Activated CD8-positive, alpha-beta memory T cell treated with anti-CD3 and anti-CD28 coated beads for 48 hours (primary cell): ENCODE measurements at places on chromosomes 12 and 14.

GRCh38 chr12:131151558-131152345, 198.0 kb downstream of the ADGRD1 start:
- DNase-seq: no peak

- no peak for DNase-seq
Observed at GRCh38 chr12:19388131-19388549, 51.2 kb upstream of the AEBP2 start.

DNA sequence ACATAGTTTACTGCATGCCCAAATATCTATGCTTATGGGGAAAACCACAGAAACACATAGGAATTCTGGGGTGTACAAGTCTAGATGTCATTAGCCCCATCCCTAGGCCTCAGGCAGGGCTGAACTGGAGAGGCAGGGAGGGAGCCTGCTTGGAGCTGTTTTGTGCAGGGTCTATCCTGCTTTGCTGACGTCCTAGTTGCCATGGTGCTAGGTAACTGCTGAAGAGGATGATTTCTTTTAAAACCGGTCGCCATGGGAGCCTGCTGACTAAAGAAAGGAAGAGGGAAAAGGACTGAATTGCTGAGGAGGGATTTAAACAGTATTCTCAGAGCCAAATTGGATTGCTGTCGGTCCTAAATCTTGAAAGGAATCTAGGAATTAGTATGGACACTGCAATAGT, 10.7 kb downstream of the GPR19 start:
- DNase-seq: no peak

DNA sequence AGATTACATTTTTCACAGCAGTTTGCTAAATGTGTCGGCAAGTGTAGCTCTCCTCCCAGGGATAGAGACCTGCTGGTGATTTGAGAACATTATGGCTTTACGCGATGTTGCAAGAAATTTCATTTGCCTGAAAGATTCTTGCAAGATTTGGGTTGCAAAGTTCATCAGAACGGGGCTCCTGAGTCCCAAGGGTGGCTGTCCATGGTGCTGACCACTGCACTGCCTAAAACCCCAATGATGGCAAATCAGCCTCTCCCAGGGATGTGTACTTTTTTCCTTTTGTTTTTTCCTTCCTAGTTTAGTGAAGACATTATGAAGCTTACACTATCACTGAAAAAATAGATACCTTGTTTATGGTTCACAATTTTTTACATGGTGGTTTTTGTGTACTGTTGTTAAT, 85.4 kb downstream of the WSCD2 start:
- DNase-seq: no peak

DNA sequence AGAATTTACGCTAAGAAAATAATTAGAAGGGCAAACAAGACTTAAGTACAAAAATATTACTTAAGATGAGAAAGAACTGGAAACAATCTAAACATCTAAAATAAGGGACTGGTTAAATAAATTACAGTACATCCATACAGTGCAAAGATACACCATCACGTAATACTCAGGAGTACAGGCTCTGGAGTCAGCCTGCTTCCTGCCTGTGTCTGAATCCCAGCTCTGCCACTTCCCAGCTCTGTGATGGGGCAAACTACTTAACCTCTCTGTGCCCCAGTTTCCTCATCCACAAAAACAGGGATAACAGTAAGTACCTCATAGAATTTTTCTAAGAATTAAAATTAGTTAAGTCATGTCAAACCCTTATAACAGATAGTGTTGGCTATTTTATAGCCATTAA, 36.0 kb downstream of the PPTC7 start:
- DNase-seq: no peak

- DNase-seq: no peak
Observed at GRCh38 chr14:64767215-64767964, 63.2 kb downstream of the PLEKHG3 start.

DNA sequence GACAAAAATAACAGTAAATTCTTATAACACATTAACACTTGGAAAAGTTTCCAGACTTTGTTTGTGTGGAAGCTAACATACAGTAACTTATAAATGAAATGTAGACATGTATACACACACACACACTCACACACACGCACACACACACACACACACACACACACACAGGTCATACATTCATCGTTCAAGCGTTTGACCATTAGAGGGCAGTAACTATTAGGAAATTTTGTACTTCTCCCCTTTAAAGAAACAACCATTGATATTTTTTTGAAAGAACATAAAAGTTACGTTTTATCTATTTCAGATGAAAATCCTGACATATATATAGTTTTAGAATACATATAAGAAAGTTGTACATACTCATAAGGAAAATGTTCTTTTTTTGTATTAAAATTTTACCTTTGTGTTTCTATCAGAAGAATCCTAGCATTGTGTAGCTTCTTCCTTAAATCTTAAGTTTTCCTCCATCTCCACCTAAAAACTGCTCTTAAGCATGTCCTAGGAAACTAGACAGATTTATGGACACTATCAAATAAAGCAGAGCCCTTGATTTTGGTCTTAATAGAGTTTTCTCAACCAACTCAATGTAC, 29.0 kb downstream of the PTPRQ start:
- no peak for DNase-seq

GRCh38 chr12:69662764-69663163, 36.3 kb downstream of the BEST3 start:
- no peak for DNase-seq

DNA sequence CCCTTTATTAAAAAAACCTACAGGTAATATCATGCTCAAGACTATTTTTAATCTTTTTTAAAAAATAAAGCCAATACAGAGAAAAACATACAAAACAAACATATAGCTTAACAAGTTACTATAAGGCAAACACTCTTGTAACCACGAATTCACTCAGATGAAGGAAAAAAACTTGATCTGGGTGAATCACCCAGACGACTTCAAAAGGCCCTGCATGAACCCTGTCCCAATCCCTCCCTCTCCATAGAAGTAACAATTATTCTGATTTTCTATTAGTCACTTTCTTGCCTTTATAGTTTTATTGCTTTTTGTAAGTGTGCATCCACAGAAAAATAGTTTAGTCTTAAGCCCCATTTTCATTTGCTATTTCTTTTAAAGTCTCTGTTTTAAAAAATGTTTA, 72.6 kb downstream of the LRP6 start:
- DNase-seq: no peak

DNA sequence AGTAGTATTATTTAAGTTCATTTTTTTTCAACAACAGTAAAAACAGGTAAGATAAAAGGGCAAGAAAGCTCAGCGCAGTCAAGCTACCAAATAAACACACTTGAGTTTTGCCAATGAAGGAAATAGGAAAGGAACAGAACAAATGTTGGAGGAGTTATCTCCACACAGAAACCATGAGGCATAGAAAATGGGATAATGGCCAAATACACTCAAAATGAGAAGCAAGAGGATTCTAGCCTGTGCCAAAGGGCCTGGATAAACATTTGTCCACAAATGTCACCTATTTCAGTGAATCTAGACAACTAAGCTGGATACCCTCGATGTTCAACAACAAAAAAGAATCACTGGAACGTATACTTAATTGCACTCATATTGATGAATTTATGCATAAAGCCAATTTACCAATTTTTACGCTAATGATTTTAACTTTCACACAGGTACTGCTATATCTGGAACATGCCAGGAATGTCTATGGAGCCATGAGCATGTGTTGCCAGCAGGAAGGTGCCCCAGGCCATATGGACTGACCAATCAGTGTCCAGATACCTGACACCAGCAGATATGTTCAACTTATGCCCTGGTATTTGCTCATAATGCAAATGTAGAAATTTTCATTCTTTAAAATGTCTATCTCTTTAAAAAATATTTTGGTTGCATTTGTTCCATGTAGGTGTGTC, 21.1 kb downstream of the ST8SIA1 start:
- DNase-seq: no peak

GRCh38 chr12:65956056-65956738, 131.9 kb downstream of the HMGA2 start:
- DNase-seq: no peak

- no peak for DNase-seq
Observed at GRCh38 chr14:101033006-101033405, 129.5 kb upstream of the RTL1 start.

GRCh38 chr12:119727600-119728443, 59.9 kb downstream of the PRKAB1 start:
- DNase-seq: no peak

GRCh38 chr14:38856798-38857197, 246.2 kb downstream of the SEC23A start:
- no peak for DNase-seq

GRCh38 chr14:24859559-24859958, 190.4 kb downstream of the STXBP6 start:
- DNase-seq: no peak

DNA sequence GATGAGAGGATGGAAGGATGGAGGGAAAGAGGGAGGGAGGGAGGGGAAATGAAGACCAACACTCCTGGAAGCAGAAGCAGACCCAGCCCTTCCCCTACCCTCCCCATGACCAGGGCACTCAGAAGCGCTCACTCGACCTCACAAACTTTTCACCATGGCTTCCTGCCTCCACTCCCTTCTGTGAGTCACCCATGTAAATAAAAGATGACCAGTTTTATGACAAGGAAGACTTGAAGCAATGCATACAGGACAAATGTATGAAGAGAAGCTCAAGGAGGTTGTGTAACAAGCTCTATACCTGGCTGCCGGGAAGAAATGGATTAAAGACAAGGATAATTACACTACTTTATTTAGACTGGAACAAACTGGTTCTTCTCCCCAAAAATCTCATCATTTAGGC, 63.8 kb downstream of the CDC42BPB start:
- DNase-seq: no peak

DNA sequence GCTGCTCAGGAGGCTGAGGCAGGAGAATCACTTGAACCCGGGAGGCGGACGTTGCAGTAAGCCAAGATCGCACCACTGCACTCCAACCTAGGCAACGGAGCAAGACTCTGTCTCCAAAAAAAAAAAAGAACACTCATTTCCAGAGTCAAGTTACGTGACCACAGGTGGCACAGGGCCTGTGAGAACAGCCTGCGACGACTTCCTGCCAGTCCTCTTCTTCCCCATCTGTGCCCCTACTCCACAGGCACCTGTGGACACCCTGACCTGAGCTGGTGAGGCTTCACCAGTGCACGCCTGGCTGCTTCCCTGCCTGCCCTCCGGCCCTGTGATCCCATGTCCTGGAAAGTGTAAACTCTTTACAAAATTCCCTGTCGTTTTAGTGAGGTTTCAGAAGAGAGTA, 77.7 kb downstream of the PPP2R5C start:
- no peak for DNase-seq

- no peak for DNase-seq
Observed at GRCh38 chr12:125944446-125944845, 879.2 kb downstream of the AACS start.

- DNase-seq: no peak
Observed at GRCh38 chr14:33669111-33669510, 281.8 kb downstream of the EGLN3 start.

DNA sequence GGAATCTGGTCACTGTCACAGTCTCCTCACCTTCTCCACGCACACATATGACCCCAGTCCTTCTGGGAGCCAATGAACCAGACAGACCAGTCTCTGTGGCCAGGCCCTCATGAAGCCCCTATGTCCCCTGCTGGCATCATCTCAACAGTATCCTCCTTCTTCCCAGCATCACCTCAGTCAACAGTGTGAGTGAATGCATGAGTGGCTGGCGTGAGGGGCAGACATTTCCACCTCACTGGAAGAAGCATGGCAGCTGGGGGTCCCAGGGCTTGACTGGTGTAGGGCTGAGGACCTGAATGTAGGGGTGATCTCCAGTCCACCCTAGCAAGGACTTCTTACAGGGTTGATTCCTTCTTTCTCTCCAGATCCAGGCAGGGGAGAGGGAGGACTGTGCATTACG, 1.8 kb downstream of the MAP3K12 start:
- DNase-seq: no peak

DNA sequence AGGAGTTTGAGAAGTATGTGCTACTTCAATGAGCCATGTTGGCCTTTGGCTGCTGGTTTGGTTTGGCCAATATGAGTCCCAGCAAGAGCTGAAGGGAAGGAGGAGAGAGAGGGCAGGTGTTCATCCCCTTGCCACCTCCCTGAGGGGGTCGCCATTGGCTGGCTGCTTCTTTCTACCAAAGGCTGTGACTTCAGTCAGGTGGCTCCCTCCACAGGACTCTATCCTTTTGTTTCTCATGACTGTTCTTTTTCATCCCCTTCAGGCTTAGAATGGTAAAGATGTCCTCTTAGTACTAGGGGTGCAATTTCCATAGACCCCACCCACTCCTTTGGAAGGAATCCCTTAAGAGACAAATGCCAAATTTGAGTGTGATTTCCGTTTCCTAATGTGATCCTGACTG, 31.2 kb upstream of the OTOGL start:
- DNase-seq: no peak

- DNase-seq: no peak
Observed at GRCh38 chr14:96676166-96676565, 121.0 kb upstream of the VRK1 start.

GRCh38 chr12:113533842-113534375, 62.2 kb upstream of the LHX5 start:
- DNase-seq: no peak

DNA sequence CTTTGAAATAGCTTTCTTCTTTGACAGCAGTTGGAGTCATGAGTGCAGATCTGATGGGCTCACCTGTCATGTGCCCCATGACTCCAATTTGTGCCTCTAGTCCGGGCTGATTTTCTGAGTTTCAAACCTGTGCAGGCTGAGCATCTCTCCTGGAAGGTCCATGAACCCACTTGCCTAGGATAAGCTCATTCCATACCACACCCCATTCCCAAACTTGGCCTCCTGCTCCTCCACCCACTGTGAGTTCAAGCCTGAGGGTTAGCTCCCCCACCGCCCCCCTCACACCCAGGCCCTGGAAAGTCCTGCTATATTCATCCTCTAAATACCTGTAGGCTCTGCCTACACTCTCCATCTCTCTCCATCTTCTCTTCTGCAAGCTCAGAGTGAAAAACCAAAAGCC, 126.8 kb upstream of the VRK1 start:
- DNase-seq: no peak

DNA sequence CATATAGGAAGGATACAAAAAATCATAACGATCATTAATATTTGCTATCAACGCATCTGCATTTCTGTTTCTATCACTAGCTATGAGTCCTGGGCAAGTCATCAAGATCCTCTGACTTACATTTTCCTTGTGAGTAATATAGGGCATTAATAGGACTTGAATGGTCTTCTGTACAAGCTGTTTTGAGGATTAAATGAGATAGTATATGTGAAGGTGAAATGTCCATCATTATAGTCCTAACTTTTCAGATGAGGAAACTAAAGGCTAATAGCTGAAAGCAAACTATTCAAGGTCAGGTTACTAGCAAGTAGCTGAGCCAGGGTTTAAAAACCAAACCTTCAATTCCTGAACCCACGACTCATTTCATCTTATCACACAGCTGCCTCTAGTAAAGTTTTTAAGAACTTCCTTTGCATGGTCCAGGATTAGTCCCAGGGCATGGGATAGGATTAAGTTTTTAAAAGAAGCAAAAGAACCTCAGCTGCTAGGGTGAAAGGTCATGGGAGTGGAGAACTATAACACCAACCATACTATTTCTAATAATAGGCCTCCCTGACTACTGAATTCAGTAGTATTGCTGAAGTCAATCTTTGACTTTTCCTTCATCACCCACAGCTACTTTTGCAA, 101.4 kb upstream of the ADAMTS20 start:
- no peak for DNase-seq

GRCh38 chr12:72134246-72135020, 137.7 kb upstream of the TRHDE start:
- no peak for DNase-seq

- no peak for DNase-seq
Observed at GRCh38 chr14:82398256-82398655, 864.6 kb upstream of the SEL1L start.
